ENCODE measurements at places on chromosomes 7 and 10.

- DNase-seq: no peak
These were observed 89.9 kb downstream of the REEP3 start for GRCh38 chr10:63611078-63611477.

- DNase-seq: no peak
These were observed 156.3 kb downstream of the CAMK1D start for GRCh38 chr10:12505683-12506082.

- DNase-seq: peak; percentile 42
These were observed 65.1 kb downstream of the CLEC2L start for GRCh38 chr7:139588632-139589031.

DNA sequence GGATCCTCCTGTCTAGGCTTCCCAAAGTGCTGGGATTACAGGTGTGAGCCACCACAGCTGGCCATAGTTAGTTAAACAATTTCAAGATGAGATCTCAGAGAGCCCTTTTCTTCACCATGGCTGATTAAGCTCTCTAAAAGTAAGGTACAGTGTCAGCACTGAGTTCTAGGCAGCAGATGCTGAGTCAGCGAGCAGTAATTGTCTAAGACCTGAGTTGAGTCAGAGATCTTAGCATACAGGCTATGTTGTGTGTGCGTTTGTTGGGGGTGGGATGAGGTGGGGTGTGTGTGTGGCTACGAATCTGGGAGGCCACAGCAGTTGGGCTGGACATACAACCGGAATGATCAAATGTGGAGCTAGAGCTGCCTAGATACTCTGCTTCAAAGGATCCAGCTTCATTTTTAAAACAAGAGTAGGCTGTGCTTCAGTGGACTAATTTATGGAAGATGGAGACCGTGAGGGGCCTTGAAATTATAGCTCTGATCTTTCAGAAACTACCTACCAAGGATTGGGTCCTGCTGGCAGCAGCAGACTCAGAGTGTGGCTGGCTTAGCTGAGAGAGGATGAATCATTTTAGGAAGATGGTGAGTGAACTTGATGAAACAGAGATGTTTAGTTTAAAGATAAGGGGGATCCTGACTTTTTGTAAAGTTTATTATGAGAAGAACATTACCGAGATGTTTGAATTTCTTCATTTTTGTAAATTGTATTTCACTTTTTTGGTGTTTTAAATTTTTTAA lies 17.5 kb upstream of the MTPN start:
- DNase-seq: no peak

- DNase-seq: no peak
These were observed 7.8 kb downstream of the ITPRIP start for GRCh38 chr10:104330168-104331110.

- no peak for DNase-seq
These were observed 1.0 kb upstream of the LYZL2 start for GRCh38 chr10:30630571-30630970.

DNA sequence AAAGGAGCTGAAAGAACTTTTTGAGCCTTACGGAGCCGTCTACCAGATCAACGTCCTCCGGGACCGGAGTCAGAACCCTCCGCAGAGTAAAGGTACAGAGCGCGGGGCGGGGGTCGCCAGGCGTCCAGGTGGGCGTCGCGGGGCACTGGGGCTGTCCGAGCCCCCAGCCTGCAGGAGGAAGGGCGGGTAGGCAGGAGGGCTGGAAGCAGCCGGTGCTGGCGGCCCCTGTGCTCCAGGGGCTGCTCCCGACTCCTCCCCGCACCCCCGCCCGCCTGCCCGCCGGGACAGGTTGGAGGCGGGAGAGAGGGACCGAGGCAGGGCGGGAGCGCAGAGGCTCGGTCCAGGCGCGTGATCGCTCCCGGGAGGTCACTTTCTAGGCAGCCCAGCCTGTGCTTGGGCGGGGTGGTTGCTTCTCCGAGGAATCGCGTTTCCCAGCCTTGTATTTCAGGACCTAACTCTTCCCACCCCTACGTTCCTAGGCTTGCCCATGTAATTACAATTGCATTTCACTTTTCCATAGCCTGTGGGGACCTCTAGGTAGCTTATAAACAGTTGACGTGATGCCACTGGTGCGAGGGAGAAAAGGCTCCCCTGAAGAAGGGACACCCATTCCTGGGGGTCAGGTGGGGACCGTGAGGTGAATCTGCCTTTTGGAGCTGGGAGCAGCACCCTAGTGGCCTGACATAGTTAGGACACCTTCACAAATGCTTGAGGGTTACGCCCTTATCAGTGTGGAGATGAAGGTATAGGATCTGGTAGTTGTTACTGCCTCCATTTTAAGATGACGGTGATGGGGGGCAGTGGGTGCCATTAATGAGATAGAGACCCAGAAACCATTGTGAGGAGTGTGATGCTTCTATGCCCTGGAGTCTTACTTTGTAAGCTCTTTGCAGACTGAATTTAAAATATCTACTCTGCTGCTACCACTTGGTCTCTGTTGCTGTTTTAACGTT lies 148.2 kb downstream of the CELF2 start:
- DNase-seq: no peak

Measured in occipital lobe (tissue), 3 donors.